ENCODE measurements at places on chromosomes 2 and 18. TPM values are rescaled to one million over a fixed set of nuclear protein-coding genes. Genes with fewer than 3 reads are reported as not detected.

KIF1A gene
- 24.9 TPM for total RNA-seq

C1QL2 gene
- not detected for total RNA-seq

MPP4 gene
- total RNA-seq, result 7.4 TPM

SERPINB10 gene
- not detected for total RNA-seq

RBM44 gene
- 0.25 TPM for total RNA-seq

RIT2 gene
- not detected for total RNA-seq

SERPINE2 gene
- total RNA-seq, result 0.20 TPM

ADRA2B gene
- total RNA-seq, result not detected

FHOD3 gene
- total RNA-seq, result not detected

KCNIP3 gene
- total RNA-seq, result not detected

PRKAG3 gene
- not detected for total RNA-seq

MAL gene
- not detected for total RNA-seq

TBR1 gene
- total RNA-seq, result not detected

UGT1A5 gene
- not detected for total RNA-seq

CD8B2 gene
- not detected for total RNA-seq

IL1B gene
- not detected for total RNA-seq

CAPN14 gene
- total RNA-seq, result not detected

MYO1B gene
- not detected for total RNA-seq

CPLX4 gene
- total RNA-seq, result not detected

ADAM23 gene
- 7.7 TPM for total RNA-seq

GALNT14 gene
- not detected for total RNA-seq

CD207 gene
- 0.10 TPM for total RNA-seq

BCL2 gene
- total RNA-seq, result 9.9 TPM

TMEM200C gene
- not detected for total RNA-seq

C2orf66 gene
- not detected for total RNA-seq

SIGLEC15 gene
- total RNA-seq, result not detected

LIMS3 gene
- not detected for total RNA-seq

GRHL1 gene
- total RNA-seq, result 0.14 TPM

ZNF519 gene
- total RNA-seq, result 5.6 TPM

REG1B gene
- not detected for total RNA-seq

NETO1 gene
- total RNA-seq, result not detected

SH2D6 gene
- not detected for total RNA-seq

COLEC11 gene
- total RNA-seq, result 2.1 TPM

TEKT4 gene
- not detected for total RNA-seq

IL36RN gene
- total RNA-seq, result not detected

TCF23 gene
- not detected for total RNA-seq

REG3A gene
- not detected for total RNA-seq

DNAH6 gene
- total RNA-seq, result under 0.01 TPM

FBXO36 gene
- total RNA-seq, result 5.0 TPM

RGPD4 gene
- total RNA-seq, result not detected
